Karpas-422 (cell line): ENCODE measurements at places on chromosomes 12 and 14.

GRCh38 chr12:110458756-110459155 lies 8.6 kb upstream of the ARPC3 start:
- peaks cover 33% of the 10 kb centered on the region for H3K4me1 ChIP-seq
- H3K36me3 ChIP-seq, result peaks cover 30% of the 10 kb centered on the region; the same call in 1 of the 2 replicates
- DNase-seq, result no peak
- no peak overlapping the region for H3K27ac ChIP-seq
- H3K27me3 ChIP-seq, result no peaks in the 10 kb centered on the region

DNA sequence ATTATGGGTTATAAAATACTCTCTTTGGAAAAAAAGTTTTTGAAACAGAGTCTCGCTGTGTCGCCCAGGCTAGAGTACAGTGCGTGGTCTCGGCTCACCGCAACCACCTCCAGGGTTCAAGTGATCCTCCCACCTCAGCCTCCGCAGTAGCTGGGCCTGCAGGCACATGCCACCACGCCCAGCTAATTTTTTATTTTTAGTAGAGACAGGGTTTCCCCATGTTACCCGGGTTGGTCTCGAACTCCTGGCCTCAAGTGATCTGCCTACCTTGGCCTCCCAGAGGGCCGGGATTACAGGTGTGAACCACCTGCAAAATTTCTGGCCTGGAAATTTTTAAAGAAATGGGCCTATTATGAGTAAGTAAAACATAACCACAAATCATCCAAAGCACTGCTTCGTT lies 3.8 kb downstream of the USP15 start:
- H3K27me3 ChIP-seq, result no peaks in the 10 kb centered on the region
- H3K4me3 ChIP-seq, result no peak overlapping the region

DNA sequence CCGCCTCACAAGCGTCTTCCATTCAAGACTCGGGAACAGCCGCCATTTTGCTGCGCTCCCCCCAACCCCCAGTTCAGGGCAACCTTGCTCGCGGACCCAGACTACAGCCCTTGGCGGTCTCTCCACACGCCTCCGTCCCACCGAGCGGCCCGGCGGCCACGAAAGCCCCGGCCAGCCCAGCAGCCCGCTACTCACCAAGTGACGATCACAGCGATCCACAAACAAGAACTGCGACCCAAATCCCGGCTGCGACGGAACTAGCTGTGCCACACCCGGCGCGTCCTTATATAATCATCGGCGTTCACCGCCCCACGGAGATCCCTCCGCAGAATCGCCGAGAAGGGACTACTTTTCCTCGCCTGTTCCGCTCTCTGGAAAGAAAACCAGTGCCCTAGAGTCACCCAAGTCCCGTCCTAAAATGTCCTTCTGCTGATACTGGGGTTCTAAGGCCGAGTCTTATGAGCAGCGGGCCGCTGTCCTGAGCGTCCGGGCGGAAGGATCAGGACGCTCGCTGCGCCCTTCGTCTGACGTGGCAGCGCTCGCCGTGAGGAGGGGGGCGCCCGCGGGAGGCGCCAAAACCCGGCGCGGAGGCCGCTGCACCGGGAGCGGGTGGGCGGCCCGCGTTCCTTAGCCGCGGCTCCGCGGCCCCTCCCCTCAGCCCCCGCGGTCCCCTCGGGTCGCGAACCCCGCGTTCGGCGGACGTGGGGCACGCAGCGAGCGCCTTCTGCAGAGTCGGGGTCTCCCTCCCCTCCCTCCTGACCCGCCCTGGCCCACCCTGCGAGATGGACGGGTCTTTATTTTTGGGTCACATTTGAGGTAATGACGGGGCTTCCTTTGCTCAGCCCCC lies at the start of gene UBC:
TSS of gene UBC (minus strand) at position 259 of the 847 bp plus-strand sequence. CDS start 879 bp downstream, outside the sequence.
- no peaks in the 10 kb centered on the region for H3K27me3 ChIP-seq
- H3K4me3 ChIP-seq, result peak within 1 kb of the TSS; percentile 98
- H3K4me1 ChIP-seq, result peaks cover 72% of the 10 kb centered on the region
- H3K27ac ChIP-seq, result peak within 1 kb of the TSS; percentile 99

DNA sequence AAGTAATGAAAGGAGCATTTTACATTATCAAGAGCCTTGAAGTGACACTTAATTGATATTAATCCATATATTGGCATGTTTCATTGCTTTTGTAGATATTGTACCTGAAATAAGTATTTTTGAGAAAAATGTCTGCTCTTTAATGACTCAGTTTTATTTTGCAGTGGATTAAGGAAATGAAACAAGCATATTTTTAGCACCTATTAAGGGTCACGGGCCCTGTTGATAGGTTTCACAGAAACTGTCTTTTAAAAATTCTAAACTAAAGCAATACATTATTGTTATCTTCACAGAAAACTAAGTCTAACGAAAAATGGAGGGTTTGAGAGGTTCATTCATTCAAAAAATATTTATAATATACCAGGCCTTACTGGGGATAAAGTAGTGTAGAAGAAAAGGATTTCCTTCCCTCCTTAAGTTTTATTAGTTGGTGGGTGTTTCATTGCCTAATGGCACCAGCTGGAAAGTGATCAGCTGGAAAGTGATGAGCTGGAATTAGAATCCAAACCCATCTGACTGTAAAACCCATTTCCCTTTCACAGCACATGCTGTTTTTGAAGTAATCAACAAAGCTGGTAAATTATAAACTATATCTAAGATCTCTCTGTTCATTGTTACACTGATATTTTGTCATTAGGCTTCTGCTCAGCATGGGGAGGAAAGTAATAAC lies 54.2 kb downstream of the PTPRQ start:
- no peak overlapping the region for H3K27ac ChIP-seq
- no peaks in the 10 kb centered on the region for H3K4me1 ChIP-seq
- no peaks in the 10 kb centered on the region for H3K27me3 ChIP-seq

GRCh38 chr12:118015944-118016343 lies 559 bp upstream of the RFC5 start:
- peaks cover 17% of the 10 kb centered on the region for H3K4me1 ChIP-seq
- peak overlapping the region; percentile 89; the same call in 1 of the 2 replicates for H3K4me3 ChIP-seq
- no peaks in the 10 kb centered on the region for H3K27me3 ChIP-seq

DNA sequence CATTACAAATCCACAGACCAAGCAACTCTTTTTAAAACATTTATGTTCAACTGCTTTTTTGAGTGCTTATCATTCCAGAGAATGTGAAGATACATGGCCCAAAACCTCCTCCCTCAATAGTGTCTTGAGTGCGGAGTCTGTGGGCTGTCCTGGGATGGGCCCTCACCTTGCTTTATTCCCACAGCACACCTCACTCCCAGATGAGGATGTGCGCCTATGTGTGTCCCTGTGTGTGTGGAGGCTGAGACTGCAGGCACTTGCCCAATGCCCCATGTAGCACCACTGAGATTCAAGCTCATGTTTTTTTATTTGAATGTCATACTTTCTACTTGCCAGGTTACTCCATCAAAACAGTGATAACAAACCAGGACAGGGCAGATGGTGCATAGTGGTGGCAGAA lies 291.7 kb downstream of the CACNA1C start:
- no peak for DNase-seq
- no peaks in the 10 kb centered on the region for H3K36me3 ChIP-seq
- H3K4me3 ChIP-seq, result no peak overlapping the region
- no peak overlapping the region for H3K27ac ChIP-seq
- H3K4me1 ChIP-seq, result no peaks in the 10 kb centered on the region
- H3K27me3 ChIP-seq, result no peaks in the 10 kb centered on the region

- no peak overlapping the region for H3K27ac ChIP-seq
- no peaks in the 10 kb centered on the region for H3K4me1 ChIP-seq
- H3K4me3 ChIP-seq, result no peak overlapping the region
- H3K27me3 ChIP-seq, result no peaks in the 10 kb centered on the region
- no peaks in the 10 kb centered on the region for H3K36me3 ChIP-seq
- no peak for DNase-seq
Observed at GRCh38 chr14:89576145-89576927, 159.3 kb upstream of the FOXN3 start.

DNA sequence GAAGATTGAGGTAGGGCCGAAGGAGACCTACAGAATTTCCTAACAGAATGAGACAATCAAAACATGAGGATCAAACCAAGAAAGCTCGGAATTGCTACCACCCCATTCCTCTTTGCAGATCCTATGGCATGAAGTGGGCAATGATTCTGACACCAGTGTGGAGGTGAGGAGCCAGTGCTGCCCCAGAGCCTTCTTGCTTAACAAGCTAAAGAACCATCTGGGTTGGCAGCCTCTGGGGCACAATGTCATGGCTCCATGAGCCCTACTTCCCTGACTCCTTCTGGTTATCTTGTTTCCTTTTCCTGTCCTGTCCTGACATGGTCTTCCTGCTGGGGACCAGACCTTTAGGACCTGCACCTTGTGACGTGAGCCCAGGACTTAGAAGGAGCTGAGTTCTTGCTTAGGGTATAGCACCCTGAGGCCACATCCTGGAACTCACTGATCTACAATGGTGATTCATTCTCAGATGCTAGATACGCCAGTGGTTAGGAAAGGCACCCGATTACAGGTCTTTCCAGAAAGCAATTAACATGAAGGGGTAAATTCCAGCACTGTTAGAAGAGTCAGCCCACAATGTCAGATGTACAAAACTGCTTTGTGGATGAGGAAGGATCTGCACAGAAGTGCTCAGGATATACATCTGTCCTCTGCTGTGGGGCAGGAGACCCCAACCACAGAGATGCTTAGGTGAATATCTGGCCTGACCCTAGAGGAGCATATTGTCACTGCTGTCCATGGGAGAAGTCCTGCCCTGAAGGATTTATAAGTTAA lies 324.2 kb downstream of the ZFP36L1 start:
- H3K4me3 ChIP-seq, result no peak overlapping the region
- H3K27ac ChIP-seq, result no peak overlapping the region
- DNase-seq, result no peak
- H3K36me3 ChIP-seq, result no peaks in the 10 kb centered on the region
- no peaks in the 10 kb centered on the region for H3K27me3 ChIP-seq

- no peak for DNase-seq
- H3K36me3 ChIP-seq, result no peaks in the 10 kb centered on the region
- H3K4me3 ChIP-seq, result no peak overlapping the region
- H3K27ac ChIP-seq, result no peak overlapping the region
- H3K4me1 ChIP-seq, result no peaks in the 10 kb centered on the region
Observed at GRCh38 chr14:98997526-98998205, 274.3 kb downstream of the BCL11B start.

DNA sequence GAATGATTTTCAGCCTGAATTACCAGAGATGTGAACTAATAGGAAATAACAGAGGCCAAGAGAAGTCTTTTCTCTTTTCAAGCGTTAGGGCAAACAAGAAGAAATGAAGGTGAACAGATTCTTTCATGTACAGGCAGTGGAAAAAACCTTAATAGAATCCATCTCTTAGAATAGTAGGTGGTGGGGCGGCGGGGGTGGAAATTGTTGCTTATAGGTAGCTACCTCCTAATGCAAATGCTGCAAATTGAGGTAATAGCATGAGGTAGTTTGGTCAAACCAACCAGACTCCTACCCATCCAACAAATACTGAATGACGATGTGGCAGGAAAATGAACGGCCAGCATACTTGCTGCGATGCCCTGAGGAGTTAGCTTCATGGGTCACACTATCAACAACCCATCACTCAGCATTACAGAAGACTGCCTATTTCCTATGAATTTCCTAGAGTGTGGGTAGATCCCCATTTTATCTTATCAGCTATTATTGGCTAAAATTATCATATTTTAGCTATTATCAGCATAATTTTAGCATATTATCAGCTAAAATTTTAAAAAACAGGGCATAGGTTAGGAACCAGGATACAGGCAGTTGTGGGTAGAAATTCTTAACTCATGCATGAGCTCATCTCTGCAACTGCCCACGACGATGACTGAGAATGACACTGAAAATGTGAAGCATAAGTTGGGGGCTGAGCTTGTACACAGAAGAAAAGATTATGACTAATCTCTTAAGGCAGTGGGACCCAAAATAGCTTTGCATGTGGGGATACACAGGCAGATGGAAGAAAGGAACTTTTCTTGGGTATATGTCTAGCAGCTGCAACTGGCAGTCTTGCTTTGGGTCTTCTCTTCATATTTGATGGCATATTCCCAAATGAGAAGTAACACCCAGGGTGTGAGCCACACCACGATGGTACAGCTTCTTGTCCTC lies 68.7 kb downstream of the NIN start:
- no peaks in the 10 kb centered on the region for H3K27me3 ChIP-seq
- H3K27ac ChIP-seq, result no peak overlapping the region
- H3K4me3 ChIP-seq, result no peak overlapping the region
- peaks cover 59% of the 10 kb centered on the region for H3K36me3 ChIP-seq

GRCh38 chr12:71682466-71682865 lies 3.4 kb upstream of the TMEM19 start:
- H3K27ac ChIP-seq, result no peak overlapping the region
- DNase-seq, result no peak
- no peaks in the 10 kb centered on the region for H3K36me3 ChIP-seq
- no peaks in the 10 kb centered on the region for H3K27me3 ChIP-seq
- peaks cover 20% of the 10 kb centered on the region for H3K4me1 ChIP-seq

GRCh38 chr14:53472306-53472705 lies 319.2 kb upstream of the DDHD1 start:
- no peak overlapping the region for H3K4me3 ChIP-seq
- no peaks in the 10 kb centered on the region for H3K36me3 ChIP-seq
- H3K27ac ChIP-seq, result no peak overlapping the region

DNA sequence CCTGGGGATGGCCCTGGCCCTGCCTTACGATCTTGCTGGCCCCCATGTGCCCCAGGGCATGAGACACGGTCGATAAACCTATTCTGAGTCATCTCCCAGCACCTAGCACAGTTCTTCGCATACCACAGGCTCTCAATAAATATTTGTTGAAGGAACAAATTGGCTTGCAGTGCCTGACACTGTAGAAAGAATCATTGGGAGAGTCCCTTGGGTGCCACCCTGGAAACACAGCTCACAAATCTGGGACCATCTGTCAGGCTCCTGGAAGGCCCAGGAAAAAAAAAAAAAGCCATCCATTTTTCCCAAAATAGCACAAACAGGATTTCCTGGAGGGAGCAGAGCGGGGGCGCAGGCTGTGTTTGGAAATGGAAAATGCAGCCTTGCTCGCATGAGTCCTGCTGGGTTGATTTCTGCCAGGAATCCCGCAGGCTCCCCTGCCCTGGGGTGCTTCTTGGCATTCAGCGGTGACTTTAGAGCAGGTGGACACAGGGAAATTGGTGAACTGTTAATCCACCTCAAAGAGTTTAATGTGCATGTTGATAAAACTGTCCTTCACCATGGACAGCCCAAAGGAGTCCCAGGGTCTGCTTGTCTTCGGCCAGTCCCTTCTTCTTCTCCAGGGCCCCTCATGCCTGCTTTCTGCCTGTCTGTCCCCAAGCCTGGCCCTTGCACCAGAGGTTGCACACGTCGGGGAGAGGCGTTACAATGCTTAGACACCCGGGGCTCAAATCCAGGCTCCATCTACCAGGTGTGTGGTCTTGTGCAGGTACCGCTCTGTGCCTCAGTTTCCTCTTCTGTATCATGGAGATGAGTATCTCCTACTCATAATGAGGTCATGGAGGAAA lies 106.1 kb upstream of the RFLNA start:
- H3K4me1 ChIP-seq, result no peaks in the 10 kb centered on the region
- H3K27ac ChIP-seq, result no peak overlapping the region

GRCh38 chr12:113067987-113068935 lies 11.7 kb downstream of the DTX1 start:
- no peaks in the 10 kb centered on the region for H3K27me3 ChIP-seq
- peak; percentile 72 for DNase-seq
- peak overlapping the region; percentile 38 for H3K4me3 ChIP-seq
- peak overlapping the region; percentile 99 for H3K27ac ChIP-seq
- peaks cover 100% of the 10 kb centered on the region for H3K4me1 ChIP-seq
- peaks cover 37% of the 10 kb centered on the region for H3K36me3 ChIP-seq
